ENCODE measurements at places on chromosomes 12 and 14.
A peak's percentile ranks its signal among the peaks of the same experiment; 100 is the strongest.

- DNase-seq, result no peak
These were observed 5.3 kb upstream of the UBC start for GRCh38 chr12:124919521-124920352.

GRCh38 chr12:58918469-58918844, 1.8 kb downstream of the LRIG3 start:
- peak; percentile 53 for DNase-seq

- DNase-seq, result no peak
These were observed 154.3 kb downstream of the CEP83 start for GRCh38 chr12:94305130-94305957.

- peak; percentile 98 for DNase-seq
These were observed at the start of gene MRPL52 for GRCh38 chr14:22829661-22830442. Gene MRPL52, plus strand, starts transcription at chr14:22829887. Its CDS starts 26 bp downstream, at chr14:22829913.

DNA sequence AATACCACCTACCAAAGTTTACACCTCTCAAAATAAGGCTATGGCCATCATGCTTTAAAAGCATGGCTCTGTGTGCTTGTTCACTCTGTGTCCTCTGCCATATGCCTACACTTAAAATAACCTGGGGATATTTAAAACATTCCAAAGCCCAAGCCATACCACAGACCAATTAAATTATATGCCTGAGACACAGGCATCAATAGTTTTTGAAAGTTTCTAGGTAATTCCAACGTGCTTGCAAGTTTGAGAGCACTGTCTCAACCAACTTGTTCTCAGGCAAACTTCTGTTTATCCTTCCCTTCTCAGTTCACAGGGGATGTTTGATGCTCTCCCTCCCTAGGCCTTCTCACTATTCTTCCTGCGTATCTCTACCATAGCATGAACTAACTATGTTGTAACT, 3.4 kb upstream of the FRMD6 start:
- DNase-seq, result no peak

DNA sequence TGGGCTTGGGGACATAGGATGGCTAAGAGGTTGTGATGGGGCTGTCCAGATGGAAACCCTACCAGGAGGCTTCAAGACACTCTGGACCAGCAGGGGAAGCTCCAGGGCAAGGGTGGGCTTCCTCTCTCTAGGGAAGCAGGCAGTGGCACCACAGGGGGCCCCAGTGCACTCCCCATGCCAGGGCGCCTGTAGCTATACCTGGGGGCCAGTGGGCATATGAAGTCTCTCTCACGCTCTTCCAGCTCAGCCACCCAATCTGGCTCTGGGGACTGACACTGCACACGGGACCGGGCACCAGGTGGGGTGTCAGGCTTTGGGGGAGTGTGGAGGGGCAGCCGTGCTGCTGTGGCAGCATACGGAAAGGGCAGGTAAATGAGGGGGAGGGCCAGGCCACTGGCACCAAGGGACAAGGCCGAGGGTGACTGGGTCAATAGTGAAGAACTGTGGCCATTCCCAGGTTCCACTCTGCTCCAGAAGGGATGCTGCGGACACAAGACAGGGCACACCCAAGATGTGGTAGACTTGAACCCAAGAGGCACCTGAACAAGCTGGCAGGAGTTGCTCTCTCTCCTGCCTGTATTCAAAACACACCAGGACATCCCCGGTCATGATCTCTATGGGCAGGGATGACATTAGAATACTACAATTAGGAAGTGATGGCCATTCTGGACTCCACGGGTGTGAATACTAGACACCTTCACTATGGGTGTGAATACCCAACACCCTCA, 27.5 kb downstream of the RFLNA start:
- peak; percentile 27 for DNase-seq

DNA sequence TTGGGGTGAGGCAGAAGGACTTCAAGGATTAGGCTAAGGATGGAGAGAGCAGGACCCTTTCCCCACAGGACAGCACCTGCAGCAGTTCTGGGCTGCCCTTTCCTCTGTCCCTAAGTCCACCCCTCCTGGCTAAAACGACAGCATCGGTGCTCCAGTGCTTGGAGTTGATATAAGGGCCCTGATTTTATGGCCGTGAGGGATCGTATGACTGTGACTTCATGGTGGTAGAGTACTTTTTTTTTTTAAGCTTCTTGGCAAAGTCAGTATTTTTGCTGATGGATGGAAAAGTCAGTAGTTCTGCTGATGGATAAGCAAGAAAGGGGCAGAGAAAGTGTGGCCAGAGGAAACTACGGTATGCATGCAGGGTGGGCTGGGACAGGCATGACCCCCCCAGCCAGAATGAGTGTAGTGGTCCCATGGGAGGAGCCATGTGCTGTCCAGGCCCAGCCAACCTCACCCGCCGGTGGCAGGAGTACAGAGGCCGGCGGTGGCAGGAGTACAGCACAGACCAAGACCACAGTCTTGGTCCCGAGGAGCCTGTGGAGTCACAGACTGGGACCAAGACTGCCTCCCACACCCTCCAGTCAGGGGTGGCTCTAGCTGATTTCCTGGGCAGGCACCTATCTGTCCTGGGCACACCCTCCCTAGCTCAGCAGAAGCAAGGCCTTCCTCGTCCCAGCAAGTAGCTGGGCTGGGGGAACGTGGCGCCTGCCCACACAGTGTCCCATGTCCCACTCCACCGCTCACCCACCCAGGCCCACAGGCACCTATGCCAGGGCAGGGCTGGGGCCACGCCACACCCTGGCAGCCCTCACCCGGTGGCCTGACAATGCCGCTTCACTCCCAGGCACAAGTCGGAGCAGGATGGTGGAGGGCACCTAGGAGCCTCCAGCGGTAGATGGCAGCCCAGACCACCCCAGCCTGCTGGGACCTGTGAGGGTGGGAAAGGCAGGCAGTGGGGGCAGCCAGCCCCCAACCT, 46.3 kb downstream of the CCDC88C start:
- DNase-seq, result no peak

- DNase-seq, result peak; percentile 91
These were observed 293.7 kb downstream of the TTC6 start for GRCh38 chr14:37889087-37889486.

- DNase-seq, result no peak
These were observed 127.4 kb downstream of the CCER1 start for GRCh38 chr12:90827567-90827966.

DNA sequence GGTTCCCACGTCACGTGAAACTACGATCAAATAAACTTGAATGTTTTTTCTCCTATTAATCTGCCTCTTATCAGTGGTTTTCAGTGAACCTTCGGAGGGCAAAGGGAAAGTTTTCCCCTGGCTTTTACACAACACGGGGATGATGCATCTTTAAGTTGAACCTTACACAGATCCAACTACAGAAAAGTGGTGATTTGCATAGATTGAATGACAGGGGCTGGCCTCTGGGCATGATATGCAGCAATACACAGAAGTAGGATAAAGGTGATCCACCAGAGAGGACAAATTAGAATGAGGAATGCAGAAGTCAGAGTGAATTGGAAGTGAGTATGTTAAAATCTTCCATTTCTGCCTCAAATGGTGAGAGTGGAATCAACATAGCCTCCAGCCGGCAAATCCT, 11.6 kb downstream of the GSG1 start:
- no peak for DNase-seq

DNA sequence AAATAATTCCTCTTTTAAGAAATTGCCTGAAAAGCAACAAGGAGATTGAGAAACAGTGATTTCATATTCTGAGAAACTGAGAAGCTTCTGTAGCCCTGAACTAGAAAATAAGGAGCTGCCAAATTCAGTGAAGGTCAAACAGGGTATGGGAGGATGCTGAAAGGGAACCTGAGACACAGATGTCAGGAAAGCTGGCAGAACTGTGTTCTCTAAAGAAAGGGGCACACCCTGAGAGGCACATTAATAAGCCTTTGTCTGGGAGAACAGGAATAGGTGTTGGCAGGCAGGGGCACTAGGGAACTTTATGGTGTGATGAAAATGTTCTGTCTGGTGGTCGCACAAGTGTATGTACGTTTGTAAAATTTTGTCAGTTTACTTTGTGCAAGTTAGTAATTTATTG, 29.6 kb downstream of the VRK1 start:
- DNase-seq, result peak; percentile 3

GRCh38 chr12:127888943-127889719, 377.8 kb upstream of the TMEM132C start:
- no peak for DNase-seq

DNA sequence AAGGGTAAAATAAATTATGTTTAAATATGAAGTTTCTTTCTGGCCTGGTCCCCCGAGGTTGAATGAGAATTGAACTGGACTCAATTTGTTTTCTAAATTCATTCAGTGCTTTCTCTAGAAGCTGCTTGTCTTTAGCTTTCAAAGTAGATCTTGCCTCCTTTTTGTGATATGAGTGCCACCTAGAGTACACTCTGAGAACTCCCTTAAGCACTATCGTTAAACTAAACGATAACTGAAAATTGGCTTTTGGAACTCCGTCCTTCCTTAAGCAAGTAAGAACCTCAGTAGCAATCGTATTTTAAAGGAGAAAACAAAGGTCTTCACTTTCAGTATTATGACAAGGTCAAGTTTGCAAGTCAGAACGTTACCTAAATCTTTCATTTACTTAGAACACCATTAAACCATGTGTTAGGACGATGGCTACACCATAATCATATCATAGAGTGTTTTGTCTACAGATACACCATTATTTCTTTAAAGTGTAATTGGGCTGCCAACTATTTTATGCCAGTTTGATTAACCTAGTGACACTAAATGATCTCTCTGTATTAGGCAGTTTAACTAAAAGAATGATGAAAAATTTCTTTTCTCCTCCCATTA, 364.8 kb downstream of the SNAPC1 start:
- DNase-seq, result peak; percentile 91

GRCh38 chr14:80522936-80523335, 311.6 kb upstream of the DIO2 start:
- DNase-seq, result no peak

- no peak for DNase-seq
These were observed 121.7 kb downstream of the DUSP6 start for GRCh38 chr12:89230376-89231315.

DNA sequence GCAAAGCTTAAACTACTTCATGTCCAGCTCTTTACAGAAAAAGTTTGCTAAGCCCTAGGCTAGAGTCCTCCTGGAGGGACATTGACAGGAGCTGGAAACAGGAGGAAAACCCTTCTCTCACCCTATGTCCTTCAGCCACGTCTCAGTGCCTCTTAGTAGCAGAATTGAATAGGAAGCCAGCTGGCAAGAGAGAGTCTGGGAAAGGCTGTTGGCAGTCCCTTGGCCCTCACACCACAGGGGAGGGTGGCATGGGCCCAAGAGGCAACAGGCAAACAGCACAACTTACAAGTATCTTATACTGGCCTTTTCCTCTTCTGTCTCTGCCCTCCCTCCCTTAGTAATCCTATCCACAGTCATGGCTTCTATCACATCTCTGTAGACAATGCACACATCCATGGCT, 27.7 kb upstream of the DHRS2 start:
- DNase-seq, result no peak

DNA sequence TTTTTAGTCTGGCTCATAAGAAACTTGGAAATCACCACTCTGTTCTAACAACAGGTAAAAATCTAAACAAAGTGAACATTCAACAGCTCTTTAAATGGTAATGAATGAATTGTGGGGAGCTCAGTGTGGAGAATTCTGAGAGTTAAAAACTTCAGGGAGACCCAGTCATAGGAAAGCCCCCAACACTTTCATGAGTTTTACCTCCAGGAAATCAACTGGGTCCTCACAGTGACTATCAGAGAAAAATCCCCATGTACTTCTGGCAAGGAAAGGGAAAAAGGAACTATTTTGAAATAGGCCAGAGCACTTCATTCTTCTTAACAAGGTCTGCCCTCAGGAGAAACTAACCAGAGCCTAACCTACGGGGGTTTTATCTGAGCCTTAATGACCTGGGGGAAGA, 134.7 kb downstream of the CMAS start:
- no peak for DNase-seq

DNA sequence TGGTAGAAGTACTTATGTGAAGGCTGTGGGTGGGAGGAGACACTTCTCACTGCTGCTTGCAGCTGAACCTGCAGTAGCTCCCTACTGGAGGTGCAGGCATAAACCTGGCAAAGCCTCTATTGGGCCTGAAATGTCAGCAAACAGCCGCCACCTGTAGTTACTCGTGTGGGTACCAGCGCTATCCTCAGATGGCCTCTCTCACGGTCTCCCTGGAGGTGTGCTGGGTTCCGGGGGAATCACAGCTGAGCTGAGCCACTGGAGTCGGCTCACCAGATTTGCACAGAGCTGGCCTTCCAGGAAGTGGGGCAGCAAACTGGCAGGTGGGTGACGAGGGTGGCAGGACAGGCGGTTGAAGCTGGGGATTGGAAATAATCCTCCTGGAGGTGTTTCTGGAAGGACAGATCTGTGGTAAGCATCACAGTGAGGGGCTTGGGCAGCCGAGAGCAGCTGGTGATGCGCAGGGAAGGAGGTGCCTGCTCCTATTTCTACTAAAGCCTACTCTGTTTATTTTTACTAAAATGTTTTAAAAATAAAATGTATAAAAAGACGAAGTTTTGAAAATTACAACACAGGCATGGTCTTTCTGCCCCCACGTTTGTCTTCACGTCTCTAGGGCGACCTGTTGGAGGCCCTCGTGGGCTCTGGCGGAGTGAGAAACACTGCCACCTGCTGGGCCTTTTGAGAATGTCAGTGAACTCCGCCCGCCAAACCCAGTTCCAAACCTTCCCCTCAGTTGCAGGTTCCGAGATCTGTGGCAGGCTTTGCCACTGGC, 67.8 kb upstream of the PLEKHG3 start:
- DNase-seq, result peak; percentile 89

DNA sequence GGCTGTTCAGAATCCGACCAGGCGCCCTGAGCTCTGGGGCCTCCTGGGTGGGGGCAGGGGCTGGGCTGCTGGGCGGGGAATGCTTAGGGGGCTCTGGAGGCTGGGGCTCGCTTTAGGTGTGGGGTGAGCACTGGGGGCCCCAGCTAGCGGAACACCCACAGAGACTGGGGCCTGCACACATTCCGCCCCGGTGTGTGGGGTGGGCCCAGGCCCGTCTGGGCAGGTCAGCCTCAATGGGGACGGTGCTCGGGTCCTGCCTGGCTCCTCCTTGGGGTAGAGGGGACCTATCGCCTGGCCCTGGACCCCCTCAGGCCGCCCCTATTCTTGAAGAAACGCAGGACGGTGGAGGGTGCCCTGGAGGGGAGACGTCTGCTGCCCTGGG, 364.8 kb downstream of the TMEM121 start:
- DNase-seq, result no peak

- DNase-seq, result no peak
These were observed 16.1 kb upstream of the NUDT14 start for GRCh38 chr14:105197211-105197641.

DNA sequence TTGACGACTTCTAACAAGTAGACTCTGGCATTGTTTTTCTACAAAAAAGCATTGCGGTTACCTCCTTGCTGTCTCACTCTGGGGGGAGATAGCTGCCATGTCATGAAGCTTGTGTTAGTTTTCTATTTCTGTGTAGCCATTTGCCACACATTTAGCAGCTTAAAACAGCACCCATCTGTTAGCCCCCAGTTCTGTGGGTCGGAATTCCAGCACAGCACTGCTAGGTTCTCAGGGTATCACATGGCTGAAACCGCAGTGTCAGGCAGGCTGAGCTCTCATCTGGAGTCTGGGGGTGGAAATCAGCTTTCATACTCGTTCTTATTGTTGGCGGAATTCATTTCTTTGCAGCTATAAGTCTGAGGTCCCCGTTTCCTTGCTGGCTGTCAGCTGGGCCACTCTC, 19.9 kb upstream of the STXBP6 start:
- peak; percentile 39 for DNase-seq

GRCh38 chr14:65255583-65256461, 153.5 kb upstream of the MAX start:
- peak; percentile 24 for DNase-seq
